ENCODE measurements at places on chromosomes 13 and 19.

DNA sequence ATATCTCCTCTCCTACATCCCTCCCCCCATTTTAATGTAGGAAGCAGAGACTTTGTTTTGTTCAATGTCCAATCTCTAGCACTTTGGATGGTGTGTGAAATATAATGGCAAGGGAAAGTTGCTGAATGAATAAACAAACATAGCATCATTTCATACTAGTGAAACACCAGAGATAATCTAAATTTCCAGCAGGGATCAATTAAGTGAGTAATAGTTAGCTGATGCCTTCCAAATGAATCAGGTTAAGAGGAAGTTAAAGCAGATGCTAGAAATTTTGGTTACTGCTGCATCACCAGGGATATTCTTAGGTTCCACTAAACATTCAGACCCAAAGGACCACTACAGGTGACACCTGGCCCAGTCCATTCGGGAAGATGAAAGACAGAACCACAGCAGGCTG lies 8.1 kb downstream of the MRPS31 start:
- DNase-seq: no peak

- DNase-seq: no peak
Measured at GRCh38 chr19:32469795-32470194, 64.2 kb downstream of the DPY19L3 start.

DNA sequence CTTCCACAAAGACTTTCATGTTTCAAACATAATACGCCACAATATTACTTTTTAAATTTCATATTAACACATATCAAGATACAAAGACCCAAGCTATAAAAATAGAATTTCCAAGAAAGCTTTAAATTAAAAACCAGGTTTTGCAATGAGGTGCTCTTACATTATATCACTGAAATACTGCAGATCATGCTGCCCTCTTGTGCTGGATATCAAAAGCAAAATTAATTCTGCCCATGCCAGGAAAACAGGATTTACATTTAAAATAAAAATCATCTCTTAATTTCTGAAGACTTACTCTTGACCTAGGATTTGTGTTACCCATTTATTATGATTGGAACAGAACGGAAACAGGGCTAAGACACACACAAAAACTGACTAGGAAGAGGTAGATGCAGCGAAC lies 145.0 kb downstream of the ABCC4 start:
- DNase-seq: no peak

DNA sequence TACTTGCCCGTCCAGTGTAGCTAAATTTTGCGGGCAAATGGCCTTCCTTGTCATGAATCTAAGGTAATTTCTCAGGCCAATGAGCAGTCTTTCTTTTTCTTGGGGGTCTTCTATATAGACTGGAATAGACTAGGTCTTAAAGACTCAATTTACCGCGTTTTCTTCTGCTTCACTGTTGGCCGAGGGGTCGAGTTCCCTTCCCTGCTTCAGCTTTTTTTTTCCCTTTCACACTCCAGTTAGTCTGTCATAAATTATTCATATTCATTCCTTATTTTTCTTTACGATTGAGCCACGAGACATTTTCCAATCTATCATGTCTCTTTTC lies 276 bp downstream of the ALG11 start:
- DNase-seq: no peak

GRCh38 chr13:33842986-33843385 lies 25.0 kb downstream of the RFC3 start:
- no peak for DNase-seq

GRCh38 chr19:48081106-48081505 lies 29.5 kb downstream of the PLA2G4C start:
- no peak for DNase-seq

DNA sequence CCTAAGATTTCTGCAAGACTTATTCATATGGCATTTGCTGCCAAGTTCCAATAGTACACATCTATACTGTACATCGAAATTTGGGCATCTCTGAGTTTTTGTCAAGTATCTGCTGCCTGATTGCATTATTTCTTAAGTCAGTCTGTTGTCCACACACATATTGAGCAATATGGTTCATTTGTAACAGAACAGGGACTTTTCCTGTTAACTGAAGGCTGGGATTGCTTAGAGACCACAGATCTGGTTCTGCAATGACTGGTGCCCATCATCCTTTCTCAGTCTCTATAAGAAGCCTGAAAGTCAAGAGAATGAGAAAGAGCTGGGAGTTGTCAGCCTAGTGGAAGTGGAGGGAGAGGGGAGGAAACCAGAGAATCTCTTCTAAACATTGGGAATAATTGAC lies 22.5 kb upstream of the MYCBP2 start:
- no peak for DNase-seq

- DNase-seq: no peak
Measured at GRCh38 chr19:57559008-57559403, 657 bp downstream of the ZNF550 start.
